ENCODE measurements at places on chromosomes 5 and 9.

DNA sequence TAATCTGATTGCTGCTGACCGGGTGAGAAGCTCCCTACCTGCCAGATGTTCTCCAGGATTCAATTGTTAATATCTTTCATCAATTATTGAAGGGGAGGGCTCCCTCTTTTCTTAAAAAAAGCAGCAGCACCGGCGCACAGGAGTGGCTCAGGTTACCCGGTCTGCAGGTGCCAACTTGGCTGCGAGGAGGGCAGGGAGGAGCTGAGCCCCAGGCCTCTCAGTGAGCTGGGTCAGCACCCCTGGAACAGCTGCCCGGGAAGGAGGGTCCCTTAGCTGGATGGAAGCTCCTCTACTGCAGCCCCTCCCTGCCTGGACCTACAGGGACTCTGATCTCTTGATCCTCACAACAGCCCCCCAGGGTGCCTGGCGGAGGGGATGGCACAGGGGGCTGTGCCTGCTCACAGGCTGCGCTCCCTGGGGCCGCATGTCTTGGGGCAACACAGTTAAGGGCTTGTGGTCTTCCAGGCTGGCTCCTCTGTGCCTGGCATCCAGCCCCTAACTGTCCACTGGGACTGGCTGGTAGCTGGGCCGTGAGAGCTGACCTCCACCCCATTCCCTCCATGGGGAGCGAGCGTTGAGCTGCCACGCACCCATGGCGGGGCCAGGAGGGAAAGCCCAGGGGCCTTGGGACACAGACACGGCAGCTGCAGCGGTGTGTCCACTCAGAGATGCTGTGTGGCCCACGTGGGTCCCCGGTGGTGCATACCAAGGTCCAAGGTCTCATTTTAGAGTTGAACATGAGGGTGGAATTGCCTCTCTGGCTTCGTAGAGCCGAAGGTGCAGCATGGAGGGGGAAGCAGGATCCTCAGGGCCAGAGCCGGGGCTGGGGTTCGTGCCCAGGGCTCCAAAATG, 28.6 kb upstream of the TMEM250 start:
- DNase-seq, result peak; percentile 41

DNA sequence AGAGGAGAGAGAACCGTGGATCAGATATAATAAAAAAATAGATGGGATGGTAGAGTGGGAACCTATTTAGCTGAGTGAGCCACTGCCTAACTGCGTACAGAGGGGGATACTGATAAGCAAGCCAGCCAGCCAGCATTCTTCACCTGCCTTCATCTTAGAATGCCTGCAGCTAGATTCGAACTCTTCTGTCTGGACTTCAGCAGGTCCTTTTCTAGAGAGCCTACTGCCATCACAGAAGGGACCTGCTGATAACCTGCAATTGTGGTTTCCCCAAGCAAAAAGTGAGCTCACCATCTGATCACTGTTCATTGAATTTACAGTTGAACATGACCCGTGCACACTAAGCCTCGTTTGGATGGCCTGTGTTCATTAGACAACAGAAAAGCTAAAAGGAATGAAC, 109.4 kb downstream of the CDC42SE2 start:
- DNase-seq, result no peak

DNA sequence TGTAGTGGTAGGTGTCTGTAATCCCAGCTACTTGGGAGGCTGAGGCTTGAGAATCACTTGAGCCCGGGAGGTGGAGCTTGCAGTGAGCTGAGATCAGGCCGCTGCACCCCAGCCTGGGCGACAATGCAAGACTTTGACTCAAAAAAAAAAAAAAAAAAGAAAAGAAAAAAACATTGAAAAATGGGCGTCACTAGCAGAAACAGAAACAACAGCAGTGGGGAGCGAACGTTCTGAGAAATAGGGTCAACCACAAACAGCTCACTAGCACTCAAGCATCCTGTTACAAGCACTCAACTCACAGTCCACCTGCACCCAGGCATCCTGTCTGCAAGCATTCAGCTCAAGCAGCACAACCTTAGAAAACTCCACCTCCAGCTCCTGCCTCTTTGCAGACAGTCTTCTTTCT, 17.2 kb downstream of the TRIM14 start:
- no peak for DNase-seq

GRCh38 chr5:106290841-106291240, 1379.9 kb downstream of the EFNA5 start:
- no peak for DNase-seq

- DNase-seq, result peak; percentile 25
These were observed 23.4 kb downstream of the CETN3 start for GRCh38 chr5:90386099-90386710.

DNA sequence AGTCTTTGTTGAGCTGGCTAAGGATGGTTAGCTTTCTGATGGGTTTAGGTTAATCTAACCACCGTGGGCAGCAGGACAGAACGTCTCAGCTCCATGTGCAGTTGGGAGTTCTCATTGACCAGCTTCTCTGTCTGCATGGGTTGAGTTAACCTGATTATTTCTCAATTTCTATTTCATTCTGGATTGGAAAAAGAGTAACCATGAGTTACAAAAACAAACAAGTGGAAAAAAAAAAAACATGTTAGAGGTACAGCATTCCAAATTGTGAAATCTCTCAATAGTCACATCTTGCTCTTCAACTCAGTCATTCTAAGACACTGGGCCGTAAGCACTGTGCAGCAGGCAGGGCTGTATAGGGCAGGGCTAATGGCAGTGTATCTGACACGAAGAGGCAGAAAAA, 343.7 kb upstream of the KLF4 start:
- DNase-seq, result no peak
